ENCODE measurements at places on chromosomes 1 and 21.
A peak's percentile ranks its signal among the peaks of the same experiment; 100 is the strongest.

DNA sequence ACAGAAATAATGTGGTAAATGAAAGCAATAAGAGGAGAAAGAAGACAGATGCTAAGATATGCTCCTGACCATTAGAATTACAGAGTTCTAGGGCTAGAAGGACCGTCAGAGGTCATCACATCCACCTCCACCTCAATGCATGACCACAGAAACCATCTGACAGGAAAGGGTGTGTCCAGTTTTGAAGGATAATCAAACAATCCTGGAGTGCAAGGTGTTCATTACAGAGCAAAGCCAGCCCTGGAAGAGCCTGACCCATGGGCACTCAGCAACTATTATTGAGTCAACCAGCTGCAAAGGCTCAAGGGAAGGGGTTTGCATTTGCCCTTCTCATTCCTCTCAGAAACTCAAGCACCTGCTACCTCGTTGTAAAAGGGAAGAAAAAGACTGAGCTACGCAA is 46.4 kb downstream of the TOR1AIP2 start:
- DNase-seq: no peak

DNA sequence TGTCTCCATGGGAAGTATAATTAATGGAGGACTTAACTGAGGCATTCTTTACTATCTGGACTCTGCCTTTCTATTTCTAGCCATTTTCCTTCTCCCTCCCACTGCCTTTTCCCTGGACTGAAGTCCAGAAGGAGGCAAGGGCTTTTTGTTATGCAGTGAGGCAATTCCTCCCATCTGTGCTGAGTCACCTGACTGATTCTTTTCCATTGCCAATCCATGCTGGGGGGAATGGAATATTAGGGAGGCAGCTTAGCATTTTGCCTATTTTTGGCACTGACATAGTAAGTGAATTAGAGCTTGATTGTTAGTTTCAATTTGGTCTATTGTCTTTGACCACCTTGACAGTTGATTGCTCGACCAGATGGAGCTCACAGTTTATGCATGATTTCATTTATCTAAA is 1000.6 kb upstream of the PRMT6 start:
- no peak for DNase-seq

DNA sequence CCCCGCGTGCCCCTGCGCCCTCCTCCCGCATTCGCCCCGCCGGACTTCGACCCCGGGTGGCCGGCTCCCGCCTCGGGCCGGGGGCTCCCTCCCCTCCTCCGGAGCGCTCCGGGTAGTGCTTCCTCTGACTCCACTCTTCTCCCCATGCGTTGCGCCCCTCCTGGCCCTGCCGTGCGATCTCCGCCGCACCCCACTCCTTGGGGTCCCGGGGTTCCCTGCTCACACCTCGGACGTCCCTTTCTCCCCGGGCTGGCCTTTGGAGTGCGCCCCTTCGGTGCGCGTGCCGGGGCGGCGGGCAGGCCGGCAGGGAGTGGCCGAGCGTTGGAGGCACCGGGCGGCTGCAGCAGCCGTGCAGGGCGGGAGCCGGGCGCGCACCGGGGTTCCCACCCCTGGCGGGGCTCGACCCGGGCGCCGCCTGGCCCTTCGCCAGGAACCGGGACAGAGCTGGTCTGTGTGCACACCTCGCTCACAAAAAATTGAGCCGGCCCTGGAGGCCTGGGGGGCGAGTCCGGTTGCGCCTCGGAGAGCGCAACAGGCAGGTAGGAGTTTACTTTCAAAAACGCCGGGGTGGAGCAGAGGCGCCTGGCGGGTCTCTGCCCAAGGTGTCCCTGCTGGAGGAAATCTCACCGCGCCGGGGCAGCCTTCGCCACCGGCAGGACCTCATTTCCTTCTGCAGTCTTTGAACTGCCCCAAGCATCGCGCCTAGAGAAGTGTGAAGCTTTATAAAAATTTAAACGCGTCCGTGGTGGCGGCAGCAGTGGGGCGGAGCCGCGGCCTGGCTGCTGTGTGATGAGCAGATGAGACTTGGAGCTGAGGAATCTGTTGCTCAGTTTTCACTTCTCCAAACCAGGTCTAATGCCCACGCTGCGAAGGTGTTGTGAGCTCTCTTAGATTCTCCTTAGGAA is 650 bp downstream of the VANGL1 start:
- DNase-seq: no peak

- DNase-seq: no peak
Measured at GRCh38 chr1:165187031-165188009, 169.2 kb downstream of the LMX1A start.

- DNase-seq: no peak
Measured at GRCh38 chr1:118073648-118074435, 111.2 kb downstream of the SPAG17 start.

GRCh38 chr1:201559679-201560162 is 20.8 kb downstream of the NAV1 start:
- peak; percentile 84 for DNase-seq

GRCh38 chr1:54610601-54611580 is 12.4 kb downstream of the FAM151A start:
- DNase-seq: no peak

DNA sequence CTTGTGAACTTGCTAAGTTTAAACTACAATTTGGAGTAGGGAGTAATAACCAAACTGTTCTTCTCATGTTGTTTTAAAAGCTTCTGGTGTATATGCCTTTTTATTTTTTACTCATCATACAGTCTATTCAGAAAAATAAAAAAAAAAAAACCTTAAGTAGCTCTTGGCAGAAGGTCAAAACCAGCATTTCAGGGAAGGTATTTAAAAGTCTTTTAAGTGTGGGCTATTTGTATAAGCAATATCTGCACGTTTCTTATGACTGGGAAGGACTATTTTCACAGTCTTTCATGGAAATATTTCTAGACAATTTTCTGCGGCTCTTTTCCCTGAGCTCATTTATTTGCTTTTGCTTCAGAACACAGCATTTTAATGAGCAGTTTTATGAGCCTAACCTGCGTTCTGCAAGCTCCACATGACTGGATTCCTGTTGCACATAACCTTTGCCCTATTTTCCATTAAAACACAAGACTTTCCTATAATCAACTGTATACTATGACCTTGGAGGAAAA is 60.9 kb upstream of the C1orf105 start:
- no peak for DNase-seq

- DNase-seq: no peak
Measured at GRCh38 chr21:29583424-29583924, 284.8 kb downstream of the BACH1 start.

DNA sequence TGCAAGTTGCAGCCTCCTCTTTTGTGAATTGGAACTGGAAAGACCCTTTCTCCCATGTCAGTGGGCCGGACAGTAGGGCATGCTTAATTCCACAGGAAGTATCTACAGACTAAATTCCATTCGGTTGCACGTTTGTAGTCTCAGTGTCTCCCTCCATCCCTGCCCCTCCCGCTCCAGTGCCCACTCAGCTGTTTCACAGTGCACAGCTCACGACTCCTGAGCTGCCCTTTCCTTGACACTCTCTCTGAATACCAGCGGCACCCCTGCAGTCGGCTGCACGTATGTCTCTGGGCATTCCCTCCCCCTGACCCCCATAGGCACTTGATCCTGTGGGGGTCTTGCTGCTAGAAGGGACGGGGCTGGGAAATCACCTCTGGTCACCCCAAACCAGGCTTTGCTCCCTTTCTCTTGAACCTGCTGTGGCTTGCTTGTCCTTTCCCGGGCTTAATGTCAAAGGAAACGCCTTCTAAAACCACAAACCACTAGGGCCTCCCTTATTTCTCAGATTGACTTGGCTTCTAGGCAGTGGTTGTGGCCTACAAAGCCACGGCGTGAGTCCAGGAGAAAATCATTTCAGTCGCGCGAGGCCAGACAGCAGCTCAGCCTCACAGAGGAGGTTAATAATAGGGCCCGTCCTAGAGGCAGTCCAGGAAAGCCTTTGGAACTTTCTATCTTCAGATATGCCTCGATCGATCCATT is 365.3 kb upstream of the PROX1 start:
- no peak for DNase-seq

DNA sequence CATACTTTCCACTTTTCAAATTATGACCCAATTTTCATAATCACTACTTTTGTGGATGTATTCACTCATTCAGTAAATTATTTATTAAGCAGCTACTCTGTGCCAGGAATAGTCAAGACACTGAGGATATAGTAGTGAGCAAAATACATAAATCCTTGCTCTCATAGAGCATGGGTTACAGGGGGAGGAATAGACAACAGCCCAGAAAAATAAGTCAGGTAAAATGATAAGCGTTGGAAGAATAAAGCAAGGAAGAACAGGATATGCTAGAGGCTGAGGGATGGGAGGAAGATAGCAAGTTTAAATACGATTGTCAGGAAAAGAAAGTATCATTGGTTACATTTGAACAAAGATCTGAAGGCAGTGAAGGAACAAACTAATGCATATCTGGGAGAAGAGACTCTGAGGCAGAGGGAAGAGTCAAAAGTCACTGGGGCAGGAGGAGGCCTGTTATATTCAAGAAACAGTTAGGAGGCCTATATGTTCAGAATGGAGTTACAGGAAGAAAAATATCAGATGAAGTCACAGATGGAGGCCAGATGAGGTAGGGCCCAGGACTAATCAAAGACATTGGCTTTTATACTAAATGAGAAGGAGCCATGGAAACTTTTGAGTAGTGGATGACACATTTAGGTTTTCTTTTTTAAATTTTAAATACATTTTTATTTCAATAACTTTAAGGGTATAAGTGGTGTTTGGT is 42.9 kb downstream of the SEC22B start:
- no peak for DNase-seq

DNA sequence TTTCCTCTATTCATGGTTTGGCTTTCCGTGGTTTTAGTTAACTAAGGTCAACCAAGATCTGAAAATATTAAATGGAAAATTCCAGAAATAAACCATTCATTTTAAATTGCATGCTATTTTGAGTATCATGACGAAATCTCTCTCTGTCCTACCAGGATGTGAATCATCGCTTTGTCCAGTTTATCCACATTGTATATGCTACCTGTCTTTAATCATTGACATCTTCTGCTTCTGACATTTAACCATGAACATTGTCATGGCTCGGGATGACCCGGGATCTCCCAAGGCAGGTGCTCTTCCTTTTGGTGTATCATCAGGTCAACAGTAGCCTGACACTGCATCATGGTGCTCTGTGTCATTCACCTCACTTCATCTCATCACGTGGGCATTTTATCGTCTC is 125.5 kb upstream of the HNRNPU start:
- DNase-seq: no peak

DNA sequence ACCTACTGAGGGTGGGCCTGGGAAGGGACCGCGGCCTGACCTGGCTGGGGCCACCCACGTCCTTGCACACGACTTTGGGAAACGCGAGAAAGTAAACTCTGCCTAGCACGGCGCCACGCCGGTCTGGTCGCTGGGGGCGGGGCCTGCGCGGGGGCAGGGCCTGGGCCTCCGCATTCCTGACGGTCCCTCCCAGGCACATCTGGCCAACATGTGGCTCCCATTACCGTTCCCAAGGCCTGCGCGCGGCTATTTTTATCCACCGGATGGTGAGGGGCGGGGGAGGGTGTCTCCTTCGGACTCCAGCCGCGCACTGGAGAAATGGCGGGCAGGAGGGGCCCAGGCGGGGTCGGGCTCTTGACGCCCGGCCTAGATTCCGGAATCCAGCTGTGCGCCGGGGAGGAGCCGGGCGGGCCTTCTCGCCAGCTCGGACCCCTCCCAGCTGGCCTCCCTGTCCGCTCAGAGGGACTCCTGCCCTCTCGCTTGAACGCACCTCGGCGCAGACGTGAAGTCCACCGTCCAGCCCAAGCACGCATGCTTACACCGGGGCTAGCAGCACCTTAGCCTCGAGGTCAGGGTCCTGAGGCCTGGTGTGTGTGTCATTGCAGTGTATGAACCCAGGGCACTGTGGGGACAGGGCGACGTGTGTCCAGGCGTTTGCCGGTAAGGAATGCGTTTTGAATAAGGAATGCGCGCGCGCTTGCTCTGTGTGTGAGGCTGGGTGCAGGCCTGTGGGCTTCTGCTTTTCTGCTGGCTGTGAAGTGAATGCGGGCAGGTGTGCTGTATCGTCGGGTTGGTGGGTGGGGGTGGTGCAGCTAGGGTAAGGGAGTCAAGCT is 2.1 kb downstream of the EVA1B start:
- no peak for DNase-seq

DNA sequence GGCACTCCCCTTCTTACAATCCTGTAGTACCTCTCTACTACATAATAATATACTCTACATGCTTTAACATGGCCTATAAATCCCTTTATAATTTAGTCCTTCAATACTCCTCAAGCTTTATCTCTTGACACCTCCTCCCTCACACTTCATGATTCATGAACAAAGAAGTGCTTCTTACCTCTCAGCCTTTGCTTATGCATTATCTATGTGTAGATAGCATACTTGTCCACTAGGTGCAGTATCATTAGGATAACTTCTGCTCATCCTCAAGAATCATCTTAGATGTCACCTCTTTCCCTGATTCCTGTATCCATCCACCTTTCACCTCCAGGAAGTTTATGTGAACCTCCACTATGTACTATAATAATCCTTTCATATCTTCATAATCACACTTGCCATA is 74.4 kb downstream of the COL24A1 start:
- DNase-seq: no peak

- no peak for DNase-seq
Measured at GRCh38 chr1:192732787-192733186, 76.1 kb upstream of the RGS2 start.

- DNase-seq: no peak
Measured at GRCh38 chr1:205595861-205596260, 36.0 kb downstream of the ELK4 start.

GRCh38 chr1:234398849-234399381 is 25.7 kb downstream of the COA6 start:
- DNase-seq: no peak
